ENCODE measurements at places on chromosomes 4 and X.
A peak's percentile ranks its signal among the peaks of the same experiment; 100 is the strongest.

DNA sequence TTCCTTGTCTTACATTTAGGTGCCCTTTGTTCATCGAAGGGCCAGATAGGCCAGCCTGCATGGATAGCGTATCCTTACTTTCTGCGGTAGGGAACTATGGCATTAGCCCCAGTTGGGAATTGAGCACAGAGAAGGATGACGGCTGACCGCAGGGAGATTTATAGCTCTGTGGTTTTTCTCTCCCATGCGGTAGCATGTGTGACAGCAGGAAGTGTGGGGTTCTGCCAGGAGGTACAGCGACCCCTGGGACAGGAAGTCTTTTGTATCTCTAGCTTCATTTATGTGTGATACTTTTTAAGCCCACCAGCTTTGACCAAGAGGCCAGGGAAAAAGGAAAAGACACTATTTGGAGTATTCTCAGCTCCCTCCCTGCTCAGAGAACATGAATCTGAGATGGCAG, 33.1 kb downstream of the GAB3 start:
- DNase-seq: no peak

DNA sequence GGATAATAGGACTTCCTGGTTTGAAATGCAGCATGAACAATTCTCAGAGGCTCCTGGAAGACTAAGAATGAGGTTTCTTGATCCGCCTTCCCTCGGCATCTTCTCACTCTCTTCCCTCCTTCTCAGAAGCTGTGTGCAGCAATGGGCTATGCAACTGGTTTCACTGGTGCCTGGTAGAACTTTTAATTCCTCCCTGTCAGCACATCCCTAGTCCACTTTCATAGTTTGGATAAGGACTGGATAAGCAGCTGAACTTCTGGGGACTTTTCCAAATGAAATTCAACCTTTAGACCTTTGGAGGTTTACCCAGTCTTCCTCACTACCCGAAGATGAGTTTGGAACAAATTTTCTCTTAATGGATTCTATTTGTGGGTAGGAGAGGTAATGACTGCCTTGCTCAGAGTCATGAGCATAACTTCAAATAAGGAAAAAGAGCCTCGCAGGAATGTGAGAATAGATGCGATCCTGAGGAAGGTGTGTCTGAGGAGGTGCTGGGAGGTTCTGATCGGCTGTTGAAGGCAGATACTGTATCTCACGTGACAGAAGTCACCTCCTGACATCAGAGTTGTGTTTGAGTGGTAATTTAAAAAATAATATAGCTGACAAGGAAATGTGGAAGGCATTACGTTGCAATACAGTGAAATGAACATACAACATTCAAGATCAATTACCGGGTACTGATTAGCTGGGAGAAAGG, 56.0 kb upstream of the HAND2 start:
- no peak for DNase-seq

DNA sequence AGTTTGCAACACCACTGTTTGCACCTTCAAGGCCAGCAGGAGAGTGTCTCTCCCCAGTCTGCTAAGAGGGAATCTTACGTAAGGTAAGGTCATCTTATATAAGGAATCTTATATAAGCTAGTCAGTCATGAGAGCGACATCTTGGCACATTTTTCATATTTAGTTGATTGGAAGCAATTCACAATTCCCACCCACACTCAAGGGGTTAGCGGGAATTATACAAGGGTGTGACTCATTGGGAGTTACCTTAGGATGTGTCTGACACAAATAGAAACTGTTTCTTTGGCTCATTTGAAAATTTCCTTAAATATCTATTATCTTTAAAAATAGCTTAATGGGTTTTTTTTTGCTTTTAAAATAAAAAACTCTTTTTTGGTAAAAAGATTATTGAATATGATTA, 62.1 kb upstream of the GRPR start:
- DNase-seq: no peak

GRCh38 chrX:120224388-120224787, 26.2 kb upstream of the ZBTB33 start:
- DNase-seq: no peak

- DNase-seq: no peak
Measured at GRCh38 chr4:52507774-52508173, 151.3 kb downstream of the USP46 start.

DNA sequence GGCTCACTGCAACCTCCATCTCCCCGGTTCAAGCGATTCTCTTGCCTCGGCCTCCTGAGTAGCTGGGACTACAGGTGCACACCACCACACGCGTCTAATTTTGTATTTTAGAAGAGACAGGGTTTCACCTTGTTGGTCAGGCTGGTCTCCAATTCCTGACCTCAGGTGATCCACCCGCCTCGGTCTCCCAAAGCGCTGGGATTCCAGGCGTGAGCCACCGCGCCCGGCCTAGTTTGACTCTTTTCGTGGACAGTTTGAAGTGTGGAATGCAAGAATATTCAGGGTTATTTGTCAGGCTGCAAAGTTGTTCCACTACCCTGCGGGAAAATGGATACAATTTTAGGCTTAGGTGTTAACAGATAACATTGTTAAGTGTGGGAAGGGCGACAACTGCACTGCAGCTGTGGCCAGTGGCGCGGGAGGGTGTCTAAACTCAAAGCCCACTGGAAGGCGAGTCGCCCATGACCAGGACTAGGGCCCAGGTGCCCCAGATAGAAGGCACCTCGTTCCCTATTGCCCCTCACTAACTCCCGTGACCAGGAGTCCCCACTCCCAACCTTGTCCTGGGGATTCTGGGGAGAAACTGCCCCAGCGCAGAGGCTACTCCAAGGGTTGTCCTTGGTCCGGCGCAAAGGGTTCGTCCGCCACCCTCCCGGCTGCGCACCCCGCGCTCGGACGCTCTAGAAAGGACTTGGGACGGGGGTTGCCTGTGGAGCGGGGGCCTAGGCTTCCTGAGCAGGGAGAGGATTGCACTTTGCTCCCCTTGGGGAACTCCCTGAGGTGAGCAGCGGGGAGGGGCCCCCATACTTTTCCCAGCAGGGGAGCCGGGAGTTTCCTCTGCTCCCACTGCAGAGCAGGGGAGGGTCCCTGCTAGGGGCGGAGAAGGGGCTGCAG, 1.1 kb upstream of the CD99 start:
- no peak for DNase-seq

- DNase-seq: no peak
Measured at GRCh38 chr4:173424899-173425805, 26.2 kb upstream of the SCRG1 start.

DNA sequence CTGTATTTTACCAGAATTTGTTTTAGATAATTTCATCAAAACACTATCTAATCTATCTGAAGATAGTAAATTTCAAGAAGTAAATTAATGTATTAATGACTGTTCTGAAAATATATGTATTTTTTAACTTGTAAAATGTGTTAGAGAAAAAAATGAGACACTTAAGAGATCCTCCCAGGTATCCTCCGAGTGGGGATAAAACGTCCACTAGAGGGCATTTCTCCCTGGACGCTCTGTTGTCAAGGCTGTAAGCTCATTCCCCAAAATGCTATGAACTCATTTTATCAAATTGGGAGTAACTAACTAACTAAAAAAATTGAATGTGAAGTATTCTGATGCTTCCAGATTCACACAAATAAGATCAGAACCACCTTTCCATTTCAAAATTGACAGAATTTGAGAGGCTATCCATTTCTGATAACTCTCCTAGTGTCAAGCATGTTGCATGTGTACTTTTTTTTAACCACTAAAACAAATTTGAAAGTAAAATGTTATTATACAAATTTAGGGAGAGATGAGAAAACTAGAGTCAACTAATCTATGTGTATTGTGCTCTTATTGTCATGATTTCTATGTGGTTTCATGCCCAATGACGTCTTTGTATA, 337.3 kb upstream of the HS3ST1 start:
- DNase-seq: peak; percentile 31

- no peak for DNase-seq
Measured at GRCh38 chr4:84032372-84032771, 466.7 kb downstream of the NKX6-1 start.

- DNase-seq: no peak
Measured at GRCh38 chr4:121898150-121898549, 27.9 kb upstream of the BBS7 start.

- no peak for DNase-seq
Measured at GRCh38 chrX:102958794-102959193, 21.7 kb downstream of the RAB40AL start.

GRCh38 chrX:46571423-46572339, 1.9 kb upstream of the CHST7 start:
- DNase-seq: no peak

GRCh38 chrX:139199933-139200332, 330.6 kb upstream of the F9 start:
- no peak for DNase-seq

- DNase-seq: no peak
Measured at GRCh38 chr4:14902342-14902741, 99.9 kb upstream of the CPEB2 start.

DNA sequence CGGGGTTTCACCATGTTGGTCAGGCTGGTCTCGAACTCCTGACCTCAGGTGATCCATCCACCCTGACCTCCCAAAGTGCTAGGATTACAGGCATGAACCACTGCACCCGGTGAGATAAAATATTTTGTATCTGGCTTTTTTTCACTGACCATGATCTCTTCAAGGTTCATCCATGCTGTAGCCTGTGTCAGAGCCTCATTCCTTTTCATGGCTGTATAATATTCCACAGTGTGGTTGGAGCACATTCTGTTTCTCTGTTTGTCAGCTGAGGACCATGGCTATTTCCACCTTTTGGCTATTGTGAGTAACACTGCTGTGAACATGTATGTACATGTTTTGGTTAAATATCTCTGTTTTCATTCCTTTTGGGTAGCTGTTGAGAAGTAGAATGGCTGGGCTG, 169.2 kb downstream of the SHOX start:
- DNase-seq: no peak

GRCh38 chr4:183173580-183174526, 74.8 kb downstream of the WWC2 start:
- DNase-seq: no peak

- DNase-seq: peak; percentile 19
Measured at GRCh38 chr4:56728512-56728911, 47.4 kb upstream of the HOPX start.

DNA sequence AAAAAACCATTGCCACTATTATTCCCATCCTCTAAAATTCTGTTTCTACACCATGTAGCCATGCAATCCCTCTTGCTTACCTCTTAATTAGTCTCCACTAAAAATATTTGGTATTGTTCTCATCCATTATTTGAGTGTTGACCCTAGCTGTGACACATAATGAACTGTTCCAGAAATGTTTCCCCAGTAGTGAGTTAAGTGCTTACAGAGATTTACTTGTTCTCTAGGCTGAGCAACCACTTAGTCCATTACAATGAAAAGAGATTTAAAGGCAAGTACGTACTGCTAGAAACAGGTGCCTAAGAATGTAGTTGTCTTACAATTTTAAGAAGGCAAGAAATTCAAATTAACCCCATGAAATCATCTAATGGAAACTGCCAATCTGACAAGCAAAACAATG, 112.7 kb upstream of the PTPN13 start:
- DNase-seq: no peak

GRCh38 chr4:34534916-34535315, 1709.4 kb downstream of the ARAP2 start:
- DNase-seq: no peak

DNA sequence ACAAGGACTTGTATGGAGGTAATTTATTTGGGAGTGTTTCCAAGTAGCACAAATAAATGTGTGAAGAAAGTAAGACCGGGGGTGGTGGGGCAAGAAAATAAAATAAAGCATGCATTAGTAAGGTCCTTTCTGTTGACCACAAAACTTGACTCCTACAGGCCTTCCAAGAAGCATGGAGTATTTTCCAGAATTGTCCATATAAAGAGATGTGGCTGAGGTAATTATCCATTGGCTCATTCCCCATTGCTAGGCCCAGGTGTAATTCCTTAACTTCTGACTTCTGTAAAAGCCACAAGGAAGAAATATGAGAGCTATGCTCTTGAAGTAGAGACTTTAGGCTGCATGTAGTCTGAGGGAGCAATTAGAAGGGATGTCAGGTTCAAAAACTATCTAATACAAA, 430.5 kb upstream of the PABPC4L start:
- DNase-seq: no peak

DNA sequence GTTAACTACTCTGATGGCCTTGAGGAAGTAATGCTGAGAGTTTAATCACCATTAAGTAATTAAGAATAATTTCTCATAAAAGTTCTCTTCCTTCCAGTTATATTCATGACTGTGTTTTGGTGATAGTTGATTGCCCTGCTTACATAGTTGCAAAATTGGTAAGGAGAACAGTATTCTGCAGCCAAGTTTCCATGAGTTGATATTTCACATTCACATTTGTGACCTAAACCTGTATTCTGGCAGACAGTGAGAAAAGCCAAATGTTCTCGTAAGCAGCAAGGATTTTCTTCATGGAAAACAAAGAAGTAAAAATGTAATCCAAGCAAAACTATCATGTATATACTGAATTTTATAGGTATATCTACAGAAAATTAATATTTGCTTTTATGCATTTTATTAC, 187.8 kb upstream of the NUDT6 start:
- no peak for DNase-seq

- DNase-seq: no peak
Measured at GRCh38 chr4:90445380-90445779, 318.2 kb downstream of the CCSER1 start.

DNA sequence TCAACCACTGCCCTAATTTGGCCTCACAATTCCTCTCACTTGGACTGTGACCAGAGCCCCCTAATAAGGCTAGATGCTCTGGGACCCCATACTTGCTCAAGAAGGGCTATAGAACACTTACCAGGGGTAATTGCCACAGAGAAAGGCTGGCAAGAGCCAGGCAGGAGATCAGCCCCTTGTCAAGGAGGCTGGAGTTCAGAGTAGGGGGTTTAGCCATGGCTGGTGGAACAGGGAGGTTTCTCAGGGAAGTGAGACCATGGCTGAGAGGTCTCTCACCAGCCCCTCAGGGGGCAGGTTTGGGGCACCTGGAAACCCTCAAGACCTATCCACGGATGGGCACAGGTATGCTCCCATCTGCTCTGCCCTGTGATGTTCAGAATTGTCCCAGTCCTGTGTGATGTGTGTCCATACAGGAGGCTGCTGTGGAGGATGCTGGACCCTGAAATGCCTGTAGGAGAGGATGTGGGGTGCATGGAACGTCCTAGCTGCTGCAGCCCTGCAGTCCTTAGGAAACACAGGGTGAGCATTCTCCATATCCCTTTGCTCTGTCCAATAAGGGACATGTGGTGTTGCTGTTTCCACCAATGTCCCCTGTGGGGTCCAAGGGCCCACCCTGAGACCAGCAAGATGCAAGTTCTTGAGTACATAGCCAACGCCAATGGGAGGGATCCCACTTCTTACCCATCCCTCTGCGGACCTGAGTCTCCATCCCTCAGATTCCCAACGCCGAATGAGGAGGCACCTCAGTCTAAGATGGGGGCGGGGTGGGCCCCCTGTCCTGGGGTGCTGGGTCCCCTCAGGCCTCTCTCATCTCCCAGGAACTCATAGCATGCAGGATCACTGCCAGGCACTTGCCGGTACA, 16.4 kb upstream of the HSFX1 start:
- DNase-seq: no peak

GRCh38 chr4:28006021-28006420, 1145.4 kb downstream of the STIM2 start:
- no peak for DNase-seq

- DNase-seq: peak; percentile 62
Measured at GRCh38 chrX:101385795-101386541, at the start of gene BTK. TSS of gene BTK (minus strand) at chrX:101386191. CDS start at chrX:101375284, 10,907 bp downstream.
